NCI-H748 treated with DMSO at 0.1 percent for 48 hours (cell line): ENCODE measurements at places on chromosomes 2 and 18.

- no peak for DNase-seq
Measured at GRCh38 chr2:85672456-85672855, 4.5 kb upstream of the SFTPB start.

GRCh38 chr2:161042990-161043625 lies 117.1 kb upstream of the TANK start:
- DNase-seq = no peak

GRCh38 chr18:10927286-10927992 lies 221.9 kb downstream of the PIEZO2 start:
- no peak for DNase-seq

DNA sequence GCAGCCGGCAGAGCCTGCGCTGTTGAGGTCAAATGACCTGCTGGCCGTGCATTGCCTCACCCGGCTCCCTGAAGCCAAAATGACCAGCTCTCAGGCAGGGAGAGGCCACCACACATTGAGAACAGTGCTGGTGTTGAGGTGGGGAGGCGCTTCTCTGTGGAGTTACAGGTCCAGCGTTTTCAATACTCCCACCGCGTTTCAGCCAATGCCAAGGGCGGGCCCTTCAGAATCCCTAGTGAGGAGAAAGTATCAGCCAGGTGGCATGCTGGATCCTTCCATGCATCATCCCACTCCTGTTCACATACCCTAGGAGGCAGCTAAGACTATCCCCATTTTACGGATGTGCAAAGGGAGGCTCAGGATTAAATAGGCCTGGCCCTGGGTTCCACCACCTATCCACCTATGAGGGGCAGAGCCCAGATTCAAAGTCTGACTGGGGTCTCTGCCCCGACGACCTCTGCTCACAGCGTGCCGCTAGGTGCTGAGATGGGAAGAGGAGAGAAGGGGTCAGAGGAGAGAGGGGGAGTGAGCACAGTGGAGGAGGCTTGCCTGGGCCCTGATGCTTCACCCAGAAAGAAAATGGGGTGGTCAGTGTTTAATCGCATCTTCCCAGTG lies 137.6 kb upstream of the ID2 start:
- DNase-seq = no peak

- DNase-seq = no peak
Measured at GRCh38 chr2:38818565-38818964, 40.6 kb downstream of the GEMIN6 start.

DNA sequence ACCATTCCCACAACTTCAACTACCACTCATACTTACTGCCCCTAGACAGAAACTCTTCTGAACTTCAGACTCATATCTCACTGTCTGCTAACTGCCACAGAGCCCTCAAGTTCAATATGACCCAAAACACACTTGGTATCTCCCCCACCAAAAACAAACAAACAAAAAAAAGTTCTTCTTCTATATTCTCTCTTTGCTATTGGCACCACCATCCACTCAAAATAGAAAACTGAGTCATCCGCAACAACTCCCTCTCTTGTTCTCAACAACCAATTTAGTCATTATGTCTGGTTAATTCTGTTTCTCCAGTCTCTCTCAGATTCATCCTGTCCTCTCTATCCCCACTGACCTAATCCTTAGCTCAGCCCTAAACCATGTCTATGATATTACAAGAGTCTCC lies 7.2 kb upstream of the DCTN1 start:
- no peak for DNase-seq

DNA sequence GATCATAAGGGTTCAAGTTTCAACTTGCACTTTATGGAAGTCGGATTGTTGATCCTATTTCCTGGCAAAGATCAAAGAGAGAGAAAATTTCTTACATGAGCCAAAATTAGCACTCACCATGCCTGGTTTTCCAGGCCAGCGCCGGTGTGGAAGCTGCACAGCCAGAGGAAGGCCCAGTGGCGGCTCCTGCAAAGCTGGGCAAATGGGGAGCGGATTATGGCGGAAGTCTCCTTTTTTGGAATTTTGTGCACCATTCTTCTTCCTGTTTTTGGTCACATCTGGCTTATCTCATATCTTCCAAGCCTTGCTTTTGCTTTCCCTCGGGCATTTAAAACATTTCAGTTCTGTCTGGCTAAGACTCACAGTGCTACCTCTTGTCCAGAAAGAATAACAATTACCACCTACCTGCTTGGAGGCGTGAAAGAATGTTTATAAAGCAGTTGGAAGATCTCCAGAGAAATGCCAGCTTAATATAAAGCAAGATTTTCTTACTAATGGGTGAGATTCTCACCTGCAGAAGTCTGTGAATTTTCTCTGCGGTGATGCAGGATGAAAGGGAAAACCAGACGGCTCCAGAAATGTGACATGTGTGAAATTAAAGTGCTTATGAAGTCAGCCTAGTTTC lies 94.3 kb downstream of the ASAP2 start:
- DNase-seq = no peak

GRCh38 chr2:118974103-118974993 lies 32.4 kb downstream of the MARCO start:
- no peak for DNase-seq

GRCh38 chr18:44046376-44046975 lies 634.2 kb upstream of the SETBP1 start:
- no peak for DNase-seq

DNA sequence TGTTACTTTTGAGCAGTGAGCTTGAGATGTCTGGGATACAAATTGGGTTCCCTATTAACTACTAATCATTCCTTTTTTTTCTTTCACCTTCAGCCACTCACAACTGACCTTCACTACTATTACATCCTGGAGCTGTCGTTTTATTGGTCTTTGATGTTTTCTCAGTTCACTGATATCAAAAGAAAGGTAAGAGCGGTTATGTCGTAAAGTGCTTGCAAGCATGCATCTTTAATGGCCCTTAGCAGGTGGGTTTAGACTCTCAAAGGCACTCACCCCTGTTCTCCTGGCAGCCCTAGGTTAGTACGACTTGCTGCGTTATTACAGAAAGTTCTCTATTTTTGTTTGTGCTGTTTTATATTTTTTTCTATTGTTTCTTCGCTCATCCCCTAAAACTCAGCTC lies 107.6 kb upstream of the NOSTRIN start:
- DNase-seq = peak; percentile 51

DNA sequence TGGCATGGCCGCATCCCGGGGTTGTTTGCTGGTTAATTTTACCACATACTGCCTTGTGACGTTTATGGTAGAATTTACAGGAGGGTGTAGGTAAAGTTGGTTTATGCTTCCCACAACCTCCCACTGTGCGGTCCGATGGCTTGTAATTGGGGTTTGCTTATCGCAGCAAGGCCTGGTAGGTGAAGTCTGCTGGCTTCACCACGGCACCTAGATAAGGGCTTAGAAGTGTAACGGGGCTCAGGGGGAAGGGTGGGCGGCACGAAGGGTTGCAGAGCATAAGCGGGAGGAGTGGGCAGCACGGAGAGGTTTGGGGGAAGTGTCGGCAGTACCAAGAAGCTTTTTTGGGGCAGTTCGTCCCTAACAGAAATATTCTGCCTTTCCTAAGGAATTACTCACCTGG lies 39.0 kb upstream of the TMEM131 start:
- DNase-seq = no peak

DNA sequence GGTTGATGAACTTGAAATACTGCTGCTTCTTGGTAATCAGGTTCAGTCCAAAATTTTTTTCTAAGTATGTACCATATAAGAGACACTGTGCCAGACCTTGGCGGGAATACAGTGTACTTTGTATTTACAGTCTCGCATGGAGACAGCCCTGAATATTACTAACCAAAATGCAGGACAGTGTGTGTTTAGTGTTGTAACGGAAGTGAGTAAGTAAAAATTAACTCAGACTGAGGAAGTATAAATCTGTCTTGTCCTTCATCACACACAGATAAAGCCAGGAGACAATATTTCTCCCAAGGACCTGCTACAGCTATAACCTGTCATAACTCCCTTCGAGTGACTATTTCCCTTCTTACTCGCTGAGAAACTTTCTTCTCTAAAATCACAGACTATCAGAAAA lies 76.9 kb downstream of the ACTR3 start:
- DNase-seq = no peak

GRCh38 chr2:162234620-162235462 lies 8.4 kb downstream of the FAP start:
- DNase-seq = no peak

DNA sequence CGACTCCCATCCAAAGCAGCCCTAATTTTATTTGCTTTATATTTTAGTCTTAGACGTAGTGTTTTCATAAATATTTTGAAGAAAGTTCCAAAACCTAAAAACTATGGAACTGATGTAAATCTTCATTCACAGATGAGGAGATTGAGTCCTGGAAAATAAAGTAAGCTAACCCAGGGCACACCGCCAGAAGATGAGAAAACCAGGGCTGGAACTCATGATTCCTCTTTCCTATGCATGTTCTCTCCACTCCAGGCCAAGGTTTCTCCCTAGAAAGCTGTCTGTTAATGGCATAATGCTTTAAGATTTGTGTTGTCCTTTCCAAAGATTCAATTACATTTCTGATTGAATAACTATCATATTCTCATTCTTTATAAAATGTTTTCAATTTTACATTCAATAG lies 78.4 kb upstream of the ZC3H15 start:
- DNase-seq = no peak

GRCh38 chr2:151900331-151900730 lies 72.1 kb upstream of the ARL5A start:
- no peak for DNase-seq

- DNase-seq = no peak
Measured at GRCh38 chr2:9949239-9949991, 2.1 kb upstream of the GRHL1 start.

GRCh38 chr18:56402872-56403516 lies 235.4 kb downstream of the TXNL1 start:
- DNase-seq = no peak

DNA sequence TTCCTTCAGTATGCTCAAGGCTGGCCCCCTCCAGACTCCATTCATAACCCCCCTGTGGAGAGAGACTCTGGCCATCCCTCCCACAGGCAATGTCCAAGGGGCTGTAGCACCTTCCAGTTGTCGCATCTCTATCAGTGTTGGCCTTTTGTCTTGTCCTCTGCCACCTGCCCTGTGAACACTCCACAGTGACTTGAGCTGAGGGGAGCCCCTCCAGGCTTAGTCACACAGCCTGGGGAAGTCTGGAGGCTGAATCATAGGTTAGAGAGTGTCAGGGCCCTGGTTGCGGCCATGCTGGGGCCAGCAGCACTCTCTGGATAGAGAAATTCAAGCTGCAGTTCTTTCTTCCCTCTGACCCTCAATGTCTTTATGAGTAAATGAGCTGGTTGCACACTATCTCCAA lies 64.7 kb downstream of the GYPC start:
- DNase-seq = no peak

GRCh38 chr2:235618039-235618438 lies 124.2 kb downstream of the AGAP1 start:
- no peak for DNase-seq

- DNase-seq = no peak
Measured at GRCh38 chr2:229564300-229564907, 150.0 kb downstream of the DNER start.

- no peak for DNase-seq
Measured at GRCh38 chr2:207132019-207132418, 33.7 kb downstream of the KLF7 start.

GRCh38 chr2:17441055-17441771 lies 77.0 kb downstream of the RAD51AP2 start:
- no peak for DNase-seq

DNA sequence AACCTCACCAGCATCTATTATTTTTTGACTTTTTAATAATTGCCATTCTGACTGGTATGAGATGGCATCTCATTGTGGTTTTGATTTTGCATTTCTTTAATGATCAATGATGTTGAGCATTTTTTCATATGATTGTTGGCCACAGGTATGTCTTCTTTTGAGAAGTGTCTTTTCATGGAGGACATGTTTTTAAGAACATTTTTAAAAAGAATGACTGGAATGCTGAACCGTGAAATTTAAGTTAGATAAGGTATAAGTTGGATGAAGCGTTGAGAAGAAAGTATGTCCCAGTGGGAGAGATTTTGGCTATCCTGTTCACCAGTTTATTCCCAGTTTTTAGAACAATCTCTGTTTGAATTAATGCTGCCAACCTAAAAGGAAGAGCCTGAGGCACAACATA lies 365.9 kb downstream of the CELF4 start:
- no peak for DNase-seq

GRCh38 chr2:1477196-1478040 lies 64.2 kb downstream of the TPO start:
- no peak for DNase-seq

DNA sequence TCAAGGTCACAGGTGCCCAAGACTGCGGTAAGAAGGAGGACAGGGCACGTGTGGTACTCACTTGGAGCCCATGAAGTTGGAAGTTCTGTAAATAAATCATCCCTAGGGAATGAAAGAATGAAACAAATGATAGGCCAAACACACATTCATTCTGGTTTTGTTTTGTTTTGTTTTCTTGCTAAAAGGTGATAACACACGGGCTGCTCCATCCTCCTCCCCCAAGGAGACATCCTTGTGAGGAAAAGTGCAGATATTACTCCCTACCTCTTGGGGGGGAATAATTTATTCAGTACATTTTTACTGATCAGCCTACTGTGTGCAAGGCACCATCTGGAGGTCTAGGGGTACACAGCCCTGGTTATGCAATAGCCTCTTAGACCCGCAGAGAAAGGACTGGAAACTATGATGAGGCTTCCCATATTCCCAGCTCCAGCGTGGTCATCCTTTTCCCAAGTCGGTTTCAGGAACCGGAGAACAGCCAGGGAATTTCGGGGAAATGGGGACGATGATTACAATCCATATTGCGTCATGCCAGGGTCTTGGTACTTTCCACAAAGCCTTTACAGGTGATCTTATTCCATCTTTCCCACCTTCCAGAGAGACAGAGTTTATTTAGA lies 6.3 kb downstream of the RAX start:
- DNase-seq = no peak

- peak; percentile 4 for DNase-seq
Measured at GRCh38 chr2:63983986-63984605, 35.1 kb downstream of the VPS54 start.

DNA sequence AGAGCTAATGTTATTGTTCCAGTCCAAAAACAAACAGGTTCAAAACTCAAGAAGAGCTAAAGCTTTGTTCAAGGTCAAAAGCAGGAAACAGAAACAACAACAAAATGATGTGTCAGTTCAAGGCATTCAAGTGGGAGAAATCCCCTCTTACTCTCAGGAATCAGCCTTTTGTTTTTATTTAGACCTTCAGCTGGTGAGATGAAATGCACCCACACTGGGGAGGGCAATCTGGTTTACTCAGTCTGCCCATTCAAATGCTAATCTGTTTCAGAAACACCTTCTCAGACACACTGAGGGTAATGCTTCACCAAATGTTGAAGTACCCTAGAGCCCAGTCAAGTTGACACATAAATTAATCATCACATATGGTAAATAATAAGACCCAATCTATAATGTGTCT lies 150.6 kb downstream of the TMX3 start:
- no peak for DNase-seq

DNA sequence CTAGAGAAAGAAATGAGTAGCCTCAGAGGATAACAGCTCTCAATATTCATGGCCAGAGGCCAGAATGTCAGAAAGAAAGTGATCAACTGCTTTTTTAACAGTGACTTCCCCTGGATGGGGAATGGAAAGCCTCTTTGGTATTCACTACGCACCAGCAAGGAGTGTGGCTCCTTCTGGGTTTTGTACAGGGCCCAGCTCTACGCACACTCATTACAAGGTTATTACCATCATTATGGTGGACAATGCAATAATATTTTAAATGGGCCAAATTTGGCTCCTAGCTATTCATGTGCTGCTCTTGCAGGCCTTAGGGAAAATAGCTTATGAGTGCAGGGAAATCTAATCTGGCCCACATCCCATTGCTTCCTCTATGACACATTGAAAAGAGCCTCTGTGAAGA lies 1149.5 kb upstream of the FANCL start:
- no peak for DNase-seq
